Panc1 (cell line): ENCODE measurements at places on chromosomes 4 and X. TPM values are rescaled to one million over a fixed set of nuclear protein-coding genes. Genes with fewer than 3 reads are reported as not detected.
A peak's percentile ranks its signal among the peaks of the same experiment; 100 is the strongest.

DNA sequence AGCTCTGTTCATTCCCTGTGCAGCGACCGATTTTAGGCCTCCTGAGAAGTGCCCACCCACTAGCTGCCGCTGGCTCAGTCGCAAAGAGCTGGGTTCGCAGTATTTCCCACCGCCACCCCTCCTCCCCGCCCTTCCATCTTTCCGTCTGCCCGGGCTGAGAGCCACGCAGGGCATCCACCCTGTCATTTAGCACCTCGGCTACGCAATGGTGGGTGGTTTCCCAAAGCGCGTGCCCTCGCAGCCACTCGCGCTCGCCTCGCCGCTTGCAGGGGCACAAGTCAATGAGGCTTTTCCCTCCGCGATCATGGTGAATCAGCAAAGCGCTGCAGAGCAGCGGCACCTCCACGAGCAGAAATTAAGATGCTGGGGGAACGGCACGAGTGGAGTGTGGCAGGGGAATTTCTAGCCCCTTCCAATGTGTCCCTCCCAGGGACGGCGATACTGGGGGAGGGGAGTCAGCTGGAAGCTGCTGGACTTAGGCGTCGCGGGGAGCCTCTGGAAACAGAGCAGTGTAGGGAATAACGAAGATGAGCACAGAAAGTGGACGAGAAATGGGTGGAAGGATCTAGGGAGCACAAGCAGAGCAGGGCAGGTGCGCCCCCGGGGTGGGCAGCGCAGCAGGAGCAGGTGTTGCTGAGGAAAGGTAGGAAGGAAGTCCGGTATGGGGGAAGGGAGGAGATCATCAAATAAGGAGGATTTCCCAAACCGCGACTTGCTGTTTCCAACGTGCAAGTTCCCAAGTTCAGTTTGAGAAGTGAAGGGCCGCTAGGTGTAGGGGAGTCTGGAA, 2.4 kb upstream of the PTCHD1 start:
- H3K4me3 ChIP-seq = peak overlapping the region; percentile 28; the same call in 1 of the 2 replicates
- no peaks in the 10 kb centered on the region for H3K36me3 ChIP-seq
- no peak for DNase-seq

DNA sequence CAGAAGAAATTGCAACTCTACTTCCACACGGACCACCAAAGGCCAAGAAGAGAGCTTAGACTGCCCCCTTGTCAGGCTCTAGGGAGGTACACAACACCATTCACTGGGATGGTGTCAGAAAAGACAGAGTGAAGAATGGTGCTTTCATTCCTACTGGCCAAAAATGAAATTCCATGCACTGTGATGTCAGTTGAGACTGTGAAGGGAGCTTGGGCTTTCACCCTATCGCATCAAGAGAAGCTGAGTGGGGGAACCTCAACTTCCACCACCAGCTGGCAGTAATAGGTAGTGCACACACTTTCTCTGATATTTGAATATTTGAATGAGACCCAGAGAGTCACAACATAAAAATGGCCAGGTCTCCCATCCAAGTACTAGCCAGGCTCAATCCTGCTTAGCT, 65.9 kb downstream of the ZNF711 start:
- DNase-seq = no peak
- H3K27me3 ChIP-seq = no peaks in the 10 kb centered on the region

GRCh38 chr4:87035881-87036509, 101.2 kb downstream of the AFF1 start:
- no peak for DNase-seq
- no peak overlapping the region for H3K27ac ChIP-seq
- no peaks in the 10 kb centered on the region for H3K36me3 ChIP-seq
- H3K27me3 ChIP-seq = no peaks in the 10 kb centered on the region

SLC2A9 gene
- total RNA-seq = 3.5 TPM

DNA sequence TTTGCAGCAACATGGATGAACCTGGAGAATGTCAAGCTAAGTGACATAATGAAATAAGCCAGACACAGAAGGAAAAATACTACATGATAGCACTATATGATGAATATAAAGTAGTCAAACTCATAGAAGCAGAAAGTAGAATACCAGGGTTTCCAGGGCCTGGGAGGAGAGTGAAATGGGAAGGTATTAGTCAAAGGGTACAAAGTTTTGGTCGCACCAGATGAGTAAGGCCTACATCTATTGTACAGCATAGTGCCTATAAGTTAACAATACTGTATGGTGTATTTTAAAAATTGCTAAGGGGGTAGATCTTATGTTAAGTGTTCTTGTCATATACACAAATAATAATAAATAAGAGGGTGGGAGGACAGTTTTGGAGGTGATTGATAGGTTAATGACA, 41.5 kb downstream of the ENOX2 start:
- no peaks in the 10 kb centered on the region for H3K4me1 ChIP-seq
- no peak for DNase-seq
- no peaks in the 10 kb centered on the region for H3K27me3 ChIP-seq

SLC34A2 gene
- 0.77 TPM for total RNA-seq

SULT1E1 gene
- total RNA-seq = not detected

ARR3 gene
- not detected for total RNA-seq

LARP1B gene
- total RNA-seq = 17.3 TPM

USP26 gene
- not detected for total RNA-seq

DNA sequence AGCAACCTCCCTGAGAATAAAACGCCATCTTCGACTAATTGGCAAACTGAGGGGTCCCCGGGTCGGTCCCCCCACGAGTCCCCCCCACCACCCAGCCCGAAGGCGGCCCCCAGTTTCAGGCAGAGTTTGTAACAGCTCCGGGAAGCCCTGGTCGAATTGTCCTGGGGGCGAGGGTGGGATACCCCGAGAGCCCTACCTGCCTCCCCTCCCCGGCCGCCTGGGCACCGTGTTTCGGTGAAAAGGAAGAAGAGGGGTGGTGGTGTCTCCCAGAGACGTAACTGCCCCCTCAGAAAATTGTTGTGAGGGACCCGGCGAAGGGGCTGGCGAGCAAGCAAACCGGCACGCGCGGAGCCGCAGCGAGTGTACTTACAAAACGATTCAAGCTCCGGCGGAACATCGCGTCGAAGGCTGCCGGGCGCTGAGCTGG, 1.2 kb downstream of the ATP11C start:
- DNase-seq = no peak
- no peaks in the 10 kb centered on the region; the same call in 1 of the 2 replicates for H3K36me3 ChIP-seq
- H3K4me3 ChIP-seq = peak overlapping the region; percentile 93
- H3K4me1 ChIP-seq = peaks cover 15% of the 10 kb centered on the region
- no peaks in the 10 kb centered on the region for H3K27me3 ChIP-seq

DNA sequence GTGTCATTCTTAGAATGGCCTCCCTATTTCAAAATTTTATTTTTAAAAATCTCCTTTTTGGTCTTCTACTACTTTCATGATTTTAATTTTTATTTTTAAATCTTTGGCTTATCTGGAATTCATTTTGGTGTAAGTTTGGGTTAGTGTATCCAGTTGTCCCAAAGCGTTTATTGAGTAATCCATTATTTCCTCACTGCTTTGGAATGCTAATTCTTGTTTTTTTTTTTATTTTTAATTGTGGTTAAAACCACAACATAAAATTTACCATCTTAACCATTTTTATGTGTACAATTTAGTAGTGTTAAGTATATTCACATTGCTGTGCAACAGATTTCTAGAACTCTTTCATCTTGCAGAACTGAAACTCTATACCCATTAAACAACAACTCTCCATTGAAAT, 8.7 kb downstream of the CITED1 start:
- no peaks in the 10 kb centered on the region for H3K36me3 ChIP-seq
- H3K4me3 ChIP-seq = no peak overlapping the region
- H3K4me1 ChIP-seq = no peaks in the 10 kb centered on the region
- no peak for DNase-seq
- no peaks in the 10 kb centered on the region for H3K27me3 ChIP-seq
- no peak overlapping the region for H3K27ac ChIP-seq

DNA sequence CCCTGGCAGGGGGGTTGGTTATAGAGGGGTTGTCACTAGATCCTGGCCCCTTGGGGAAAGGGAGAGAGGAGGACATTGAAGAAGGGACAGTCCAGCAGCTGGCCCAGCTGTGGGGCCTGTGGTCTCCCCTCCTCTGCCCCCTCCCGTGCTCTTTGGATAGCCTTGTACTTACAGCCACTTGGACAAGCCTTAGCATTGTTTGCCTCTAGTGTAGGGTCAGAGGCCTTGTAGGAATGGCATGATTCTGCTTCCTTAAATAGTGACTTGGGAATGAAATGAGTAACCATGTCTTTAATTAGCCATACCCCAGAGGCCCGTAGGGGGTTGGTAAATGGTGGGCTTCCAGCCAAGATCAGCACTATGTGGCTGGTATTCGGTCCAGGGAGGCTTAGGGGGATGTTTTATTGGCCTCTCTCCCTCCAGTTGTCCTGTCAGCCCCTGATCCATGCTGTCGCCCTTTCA, 230.6 kb downstream of the PTTG2 start:
- H3K27ac ChIP-seq = no peak overlapping the region
- no peaks in the 10 kb centered on the region for H3K4me1 ChIP-seq
- no peaks in the 10 kb centered on the region for H3K27me3 ChIP-seq
- no peaks in the 10 kb centered on the region for H3K36me3 ChIP-seq

DNA sequence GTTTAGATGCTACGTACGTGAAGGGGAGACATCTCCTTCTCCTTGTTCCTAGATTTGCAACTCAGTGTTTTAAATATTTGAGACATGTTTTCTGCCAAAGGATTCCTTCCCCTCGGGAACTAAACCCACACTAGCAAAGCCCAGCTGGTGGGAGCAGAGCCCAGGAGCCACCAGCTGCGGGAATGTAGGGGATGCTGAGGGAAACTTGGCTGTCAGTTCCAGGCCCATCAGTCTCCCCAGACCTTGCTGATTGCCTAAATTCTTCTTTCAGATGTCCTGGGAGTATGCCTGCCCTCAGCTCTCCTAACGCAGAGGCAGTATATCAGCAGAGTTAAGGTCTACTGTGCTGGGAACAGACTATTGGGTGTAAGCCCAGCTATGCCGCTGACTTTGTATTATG, 630.0 kb upstream of the TENM3 start:
- no peak overlapping the region for H3K27ac ChIP-seq
- H3K36me3 ChIP-seq = no peaks in the 10 kb centered on the region

ARHGAP6 gene
- 0.13 TPM for total RNA-seq
